ENCODE measurements at places on chromosomes 1 and 21.

- no peak for DNase-seq
Measured at GRCh38 chr1:241323514-241324195, 33.4 kb downstream of the RGS7 start.

- DNase-seq, result no peak
Measured at GRCh38 chr1:44812822-44813543, 4.7 kb downstream of the BTBD19 start.

- no peak for DNase-seq
Measured at GRCh38 chr1:230393722-230394121, 32.4 kb downstream of the PGBD5 start.

GRCh38 chr1:45403298-45403697, 63.1 kb upstream of the MUTYH start:
- no peak for DNase-seq

DNA sequence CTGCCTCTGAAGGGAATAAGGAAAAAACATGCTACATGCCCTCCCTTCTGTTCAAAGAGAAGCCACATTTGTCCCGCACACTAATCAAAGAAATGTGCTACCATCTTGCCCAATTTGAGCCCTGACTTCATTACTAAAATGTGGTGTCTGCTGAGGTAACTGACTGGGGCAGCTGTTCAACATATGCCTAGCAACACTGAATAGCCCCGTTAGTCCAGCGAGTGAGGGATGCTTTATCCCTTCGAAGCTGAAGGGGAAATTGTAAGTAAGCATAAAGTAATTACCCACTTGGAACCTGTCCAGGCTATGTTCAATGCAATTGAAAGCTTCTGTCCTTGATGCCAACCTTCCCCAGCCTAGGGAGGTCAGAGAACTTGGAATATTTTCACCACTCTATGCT, 310.6 kb downstream of the SEC16B start:
- DNase-seq, result no peak

DNA sequence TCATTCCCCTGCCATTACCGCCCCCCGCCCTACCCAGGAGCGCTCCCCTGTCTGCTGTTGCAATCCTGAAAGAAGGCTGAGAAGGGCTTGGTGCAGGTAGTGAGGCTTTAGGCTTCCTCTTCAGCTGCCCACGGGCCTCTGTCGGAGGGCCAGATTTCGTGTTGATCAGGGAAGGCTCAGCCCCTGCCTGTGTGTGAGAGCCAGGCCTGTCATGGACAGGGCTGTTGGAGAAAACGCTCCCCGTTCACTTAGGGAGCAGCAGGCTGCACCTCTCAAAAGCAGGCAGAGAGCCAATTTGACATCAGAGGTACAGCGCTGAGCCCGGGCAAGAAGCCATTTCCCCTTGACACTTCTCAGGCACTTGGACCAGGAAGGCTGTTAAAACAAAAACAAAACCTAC, 19.0 kb downstream of the TEX35 start:
- no peak for DNase-seq

DNA sequence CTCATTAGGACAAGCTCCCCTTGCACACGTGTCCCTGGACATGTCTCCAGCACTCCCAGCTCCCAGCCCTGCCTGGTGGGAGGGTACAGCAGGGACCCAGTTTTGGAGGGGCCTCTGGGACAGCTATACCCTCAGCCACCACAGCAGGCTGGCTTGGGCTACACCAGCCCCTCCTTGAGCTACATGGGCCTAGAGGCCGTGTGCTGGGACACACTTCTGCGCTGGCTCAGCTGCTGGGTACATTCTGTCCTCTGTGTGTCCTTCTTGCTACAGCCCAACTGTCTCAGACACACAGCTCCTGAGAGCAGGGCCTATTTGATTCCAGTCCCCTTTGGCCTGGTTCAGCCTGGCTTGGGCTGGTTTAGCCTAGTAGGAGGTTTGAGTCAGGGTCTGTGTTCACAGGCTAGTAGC, 26.7 kb downstream of the DMAP1 start:
- no peak for DNase-seq

- DNase-seq, result no peak
Measured at GRCh38 chr1:76677416-76678405, 189.6 kb upstream of the ST6GALNAC5 start.

- no peak for DNase-seq
Measured at GRCh38 chr21:39504230-39504629, 52.5 kb downstream of the SH3BGR start.

DNA sequence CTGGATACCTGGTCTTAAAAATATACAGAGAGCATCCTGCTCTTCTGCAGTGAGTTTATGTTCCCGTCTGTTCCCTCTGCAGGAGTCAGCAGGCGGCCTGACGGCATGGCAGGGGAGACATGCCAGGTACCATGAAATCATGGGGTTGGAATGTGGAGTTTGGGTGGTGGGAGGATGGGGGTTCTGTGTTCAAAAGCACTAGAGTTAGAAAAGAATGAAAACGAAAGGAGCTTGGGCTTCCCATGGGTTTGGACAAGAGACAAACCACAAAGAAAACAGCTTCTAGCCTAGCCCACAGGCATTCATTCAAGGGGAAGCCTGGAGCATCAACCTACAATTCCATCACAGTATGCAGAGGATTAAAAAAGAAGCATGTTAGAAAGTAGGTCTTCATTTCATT, 59.9 kb downstream of the WARS2 start:
- DNase-seq, result no peak

DNA sequence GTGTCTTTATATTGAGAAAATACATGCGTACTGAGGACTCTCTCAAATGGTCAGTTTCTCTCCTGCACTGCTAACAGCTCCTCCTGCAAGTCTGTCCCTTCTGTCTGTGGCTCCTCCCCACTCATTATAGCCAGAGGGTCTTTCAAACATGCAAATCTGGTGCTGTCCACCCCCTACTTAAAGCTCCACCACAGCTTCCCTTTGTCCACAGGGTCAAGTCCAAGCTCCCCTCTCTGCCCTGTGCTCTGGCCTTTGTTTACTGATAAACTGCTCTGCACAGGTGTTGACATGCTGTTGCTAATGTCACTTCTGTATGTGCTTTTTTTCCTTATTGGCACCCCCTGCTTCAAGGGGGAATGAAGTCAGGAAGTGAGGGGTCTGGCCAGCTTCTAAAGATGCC, 47.7 kb upstream of the GPR37L1 start:
- DNase-seq, result no peak

- DNase-seq, result no peak
Measured at GRCh38 chr1:116036255-116036654, 59.9 kb downstream of the SLC22A15 start.

DNA sequence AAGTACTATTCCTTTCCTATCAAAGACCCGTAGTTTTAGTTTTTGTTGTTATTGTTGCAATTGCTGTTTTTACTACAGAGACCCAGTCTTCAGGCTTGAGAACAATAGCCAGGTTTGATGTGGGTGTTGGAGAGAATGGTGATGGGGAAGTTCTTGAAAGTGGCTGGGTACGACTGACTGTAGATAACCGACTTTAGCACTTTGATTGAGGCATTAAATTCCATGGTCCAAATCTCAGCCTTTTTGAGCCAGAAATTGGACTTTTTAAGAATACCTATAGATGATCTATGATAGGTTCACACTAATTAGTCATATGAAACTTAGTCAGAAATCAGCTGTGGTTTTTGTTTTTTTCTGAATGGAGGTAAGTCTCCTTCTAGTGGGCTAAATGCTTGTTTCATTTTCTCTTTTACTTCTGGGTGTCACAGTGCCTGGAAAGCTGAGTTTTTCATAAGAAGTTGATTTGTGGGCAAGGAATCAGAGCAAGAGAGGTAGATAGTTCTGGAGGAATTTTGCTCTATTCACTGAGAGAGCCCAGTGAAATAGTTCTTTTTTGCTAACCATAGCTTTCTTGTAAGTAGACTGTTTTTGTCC, 2.8 kb downstream of the PPIH start:
- no peak for DNase-seq

GRCh38 chr1:228457017-228457395, 30.2 kb upstream of the RNF187 start:
- no peak for DNase-seq

GRCh38 chr1:35499652-35500176, 57.5 kb downstream of the KIAA0319L start:
- no peak for DNase-seq

DNA sequence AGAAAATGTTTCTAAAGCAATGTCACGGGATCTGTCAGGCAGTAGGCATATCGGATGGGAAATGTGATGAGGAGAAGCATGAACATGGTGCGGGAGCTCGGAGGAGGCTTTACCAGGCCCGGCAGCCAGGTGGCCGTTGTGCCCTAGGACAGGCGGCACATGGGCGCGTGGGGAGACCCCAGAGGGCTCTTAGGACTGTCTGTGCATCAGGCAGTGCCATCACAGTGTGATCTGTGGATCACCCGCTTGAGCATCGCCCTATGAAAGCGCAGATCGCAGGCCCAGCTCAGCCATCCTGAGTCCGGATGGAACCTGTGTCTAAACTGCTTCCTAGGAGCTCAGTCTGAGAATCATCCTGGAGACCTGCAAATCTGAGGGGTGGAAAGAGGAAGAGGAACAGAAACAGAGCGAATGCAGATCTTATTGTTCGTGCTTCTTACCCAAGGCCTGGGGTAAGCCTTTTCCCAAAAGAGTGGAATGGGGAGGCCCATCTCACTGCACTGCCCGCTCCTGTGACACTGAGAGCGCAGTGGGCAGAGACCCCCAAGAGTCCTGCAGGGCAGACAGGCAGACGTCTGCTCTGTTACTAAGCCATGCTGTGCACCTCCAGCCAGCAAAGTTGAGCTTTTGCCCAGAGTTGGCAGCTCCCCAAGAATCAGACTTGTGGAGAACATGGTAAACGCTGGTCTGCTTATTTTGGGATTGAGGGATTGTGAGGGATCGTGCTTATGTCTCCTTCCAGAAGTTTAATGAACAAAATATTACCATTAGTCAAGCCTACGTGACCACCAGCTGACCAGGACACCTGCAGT, 251.0 kb downstream of the RHOU start:
- no peak for DNase-seq

- DNase-seq, result peak; percentile 70
Measured at GRCh38 chr1:966704-967300, 520 bp downstream of the PLEKHN1 start.

DNA sequence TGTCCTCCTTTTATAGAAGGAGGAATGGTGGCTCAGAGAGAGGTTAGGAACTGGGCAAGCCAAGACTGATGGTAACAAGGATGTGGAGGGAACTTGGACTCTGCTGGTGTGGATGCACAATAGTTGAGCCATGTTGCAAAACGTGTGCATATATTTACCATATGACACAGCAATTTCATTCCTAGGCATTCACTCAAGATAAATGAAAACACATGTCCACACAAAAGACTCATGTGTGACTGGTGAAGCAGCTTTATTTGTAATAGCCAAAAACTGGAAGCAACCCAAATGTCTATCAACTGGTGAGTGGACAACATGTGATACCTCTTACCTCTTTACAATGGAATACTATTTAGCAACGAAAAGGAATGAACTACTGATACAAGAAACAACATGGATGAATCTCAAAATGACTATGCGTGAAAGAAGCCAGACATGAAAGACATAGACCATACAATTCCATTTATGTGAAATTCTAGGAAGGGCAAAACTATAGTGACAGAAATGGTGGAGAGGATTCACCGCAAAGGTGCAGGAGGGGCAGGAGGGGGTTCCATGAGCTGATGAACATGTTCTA, 36.2 kb downstream of the CAMK2N1 start:
- no peak for DNase-seq

GRCh38 chr1:17653728-17654351, 101.3 kb upstream of the ACTL8 start:
- DNase-seq, result no peak

DNA sequence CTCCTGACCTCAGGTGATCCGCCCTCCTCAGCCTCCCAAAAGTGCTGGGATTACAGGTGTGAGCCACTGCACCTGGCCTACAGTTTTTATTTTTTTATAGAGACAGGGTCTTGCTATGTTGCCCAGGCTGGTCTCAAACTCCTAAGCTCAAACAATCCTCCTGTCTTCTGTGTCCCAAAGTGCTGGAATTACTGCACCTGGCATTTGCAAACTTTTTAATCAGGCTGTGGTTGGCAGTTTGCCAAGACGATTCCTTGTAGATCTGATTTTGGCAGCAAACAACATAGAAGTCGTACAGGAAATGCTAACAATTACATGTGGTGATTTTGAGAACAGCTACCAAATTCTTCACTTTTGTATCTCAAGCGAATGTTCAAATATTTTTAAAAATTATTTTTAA, 10.1 kb downstream of the RBP7 start:
- DNase-seq, result no peak

DNA sequence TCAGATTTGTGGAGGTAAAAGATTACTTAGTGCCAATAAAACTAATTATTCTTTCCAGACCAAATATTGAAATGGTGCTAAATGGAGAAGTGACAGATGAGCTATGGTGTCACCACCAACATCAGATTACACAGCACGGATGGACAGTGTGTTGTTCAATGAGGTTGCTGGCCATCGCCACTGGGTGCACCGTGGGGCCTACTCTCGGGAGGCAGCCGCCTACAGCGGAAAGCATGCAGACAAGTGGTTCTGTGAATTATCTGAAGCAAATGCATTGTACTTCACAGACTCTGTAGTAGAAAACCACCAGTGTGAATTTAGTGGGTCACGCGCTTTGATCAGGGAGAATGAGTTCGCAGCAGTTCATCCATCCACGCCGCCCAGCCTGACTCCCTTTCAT, 42.3 kb downstream of the GNG4 start:
- DNase-seq, result no peak

- DNase-seq, result no peak
Measured at GRCh38 chr1:38451541-38451993, 405.0 kb upstream of the POU3F1 start.

DNA sequence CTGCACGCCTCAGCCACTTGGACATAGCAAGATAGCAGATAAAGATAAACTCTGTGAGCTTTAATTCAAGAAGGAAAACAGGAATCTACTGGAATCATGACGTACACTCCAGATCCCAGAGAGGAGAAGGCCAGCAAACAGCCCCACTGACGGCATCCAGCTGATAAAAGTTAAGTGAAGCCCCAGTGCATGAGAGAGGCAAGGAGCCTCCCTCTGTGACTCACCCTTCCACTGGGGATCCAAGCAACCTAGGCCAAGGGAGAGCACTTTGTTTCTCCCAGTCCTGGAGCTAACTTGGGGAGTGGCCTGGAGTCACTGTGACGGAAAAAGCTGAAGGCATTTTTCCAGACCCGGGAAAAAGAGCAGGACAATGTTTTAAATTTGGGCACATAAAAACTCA, 270.0 kb downstream of the AKT3 start:
- DNase-seq, result no peak

GRCh38 chr1:235642943-235643371, 6.6 kb downstream of the GNG4 start:
- no peak for DNase-seq

GRCh38 chr1:205481218-205481617, 23.3 kb upstream of the CDK18 start:
- no peak for DNase-seq

- DNase-seq, result no peak
Measured at GRCh38 chr1:198936371-198937083, 297.7 kb downstream of the PTPRC start.

GRCh38 chr1:54987427-54987826, 7.0 kb downstream of the TMEM61 start:
- DNase-seq, result no peak

GRCh38 chr1:10108134-10108663, 75.4 kb downstream of the UBE4B start:
- DNase-seq, result no peak
